ENCODE measurements at places on chromosomes 3 and 15.

GRCh38 chr3:157498371-157498770 is 4.8 kb downstream of the VEPH1 start:
- DNase-seq: no peak

DNA sequence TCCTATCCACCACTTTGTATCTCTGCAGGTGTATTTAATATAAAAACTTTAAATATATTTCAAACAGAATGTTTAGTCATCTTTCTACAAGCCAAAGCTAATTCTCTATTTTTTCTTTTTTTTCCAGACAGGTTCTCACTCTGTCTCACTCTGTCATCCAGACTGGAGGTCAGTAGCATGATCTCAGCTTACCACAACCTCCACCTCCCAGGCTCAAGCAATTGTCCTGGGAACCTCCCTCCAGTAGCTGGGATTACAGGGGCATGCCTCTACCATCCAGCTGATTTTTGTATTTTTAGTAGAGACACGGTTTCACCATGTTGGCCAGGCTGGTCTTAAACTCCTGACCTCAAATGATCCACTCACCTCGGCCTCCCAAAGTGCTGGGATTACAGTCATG is 202.6 kb downstream of the VGLL3 start:
- DNase-seq: no peak

DNA sequence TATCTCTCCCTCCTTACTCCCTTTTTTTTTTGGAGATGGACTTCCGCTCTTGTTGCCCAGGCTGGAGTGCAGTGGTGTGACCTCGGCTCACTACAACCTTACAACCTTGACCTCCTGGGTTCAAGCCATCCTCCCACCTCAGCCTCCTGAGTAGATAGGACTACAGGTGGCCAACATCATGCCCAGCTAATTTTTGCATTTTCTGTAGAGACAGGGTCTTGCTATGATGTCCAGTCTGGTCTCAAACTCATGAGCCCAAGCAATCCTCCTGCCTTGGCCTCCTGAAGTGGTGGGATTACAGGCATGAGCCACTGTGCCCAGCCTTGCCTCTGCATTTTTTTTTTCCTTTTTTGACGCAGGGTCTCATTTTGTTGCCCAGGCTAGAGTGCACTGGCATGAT is 17.1 kb downstream of the STAG1 start:
- no peak for DNase-seq

- no peak for DNase-seq
These were observed 1.5 kb upstream of the NMNAT3 start for GRCh38 chr3:139679220-139679775.

DNA sequence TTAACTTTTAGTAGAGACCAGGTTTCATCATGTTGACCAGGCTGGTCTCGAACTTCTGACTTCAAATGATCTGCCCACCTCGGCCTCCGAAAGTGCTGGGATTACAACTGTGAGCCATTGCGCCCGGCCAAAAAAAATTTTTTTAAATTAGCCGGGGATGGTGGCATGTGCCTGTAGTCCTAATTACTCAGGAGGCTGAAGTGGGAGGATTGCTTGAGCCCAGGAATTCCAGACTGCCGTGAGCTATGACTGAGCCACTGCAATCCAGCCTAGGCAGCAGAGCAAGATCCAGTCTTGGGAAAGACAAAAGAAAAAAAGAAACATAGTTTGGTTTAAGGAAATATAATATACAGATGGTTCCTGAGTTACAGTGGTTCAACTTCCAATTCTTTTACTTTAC is 44.9 kb upstream of the EIF3J start:
- no peak for DNase-seq

GRCh38 chr3:2099779-2100191 is 1.1 kb downstream of the CNTN4 start:
- no peak for DNase-seq

DNA sequence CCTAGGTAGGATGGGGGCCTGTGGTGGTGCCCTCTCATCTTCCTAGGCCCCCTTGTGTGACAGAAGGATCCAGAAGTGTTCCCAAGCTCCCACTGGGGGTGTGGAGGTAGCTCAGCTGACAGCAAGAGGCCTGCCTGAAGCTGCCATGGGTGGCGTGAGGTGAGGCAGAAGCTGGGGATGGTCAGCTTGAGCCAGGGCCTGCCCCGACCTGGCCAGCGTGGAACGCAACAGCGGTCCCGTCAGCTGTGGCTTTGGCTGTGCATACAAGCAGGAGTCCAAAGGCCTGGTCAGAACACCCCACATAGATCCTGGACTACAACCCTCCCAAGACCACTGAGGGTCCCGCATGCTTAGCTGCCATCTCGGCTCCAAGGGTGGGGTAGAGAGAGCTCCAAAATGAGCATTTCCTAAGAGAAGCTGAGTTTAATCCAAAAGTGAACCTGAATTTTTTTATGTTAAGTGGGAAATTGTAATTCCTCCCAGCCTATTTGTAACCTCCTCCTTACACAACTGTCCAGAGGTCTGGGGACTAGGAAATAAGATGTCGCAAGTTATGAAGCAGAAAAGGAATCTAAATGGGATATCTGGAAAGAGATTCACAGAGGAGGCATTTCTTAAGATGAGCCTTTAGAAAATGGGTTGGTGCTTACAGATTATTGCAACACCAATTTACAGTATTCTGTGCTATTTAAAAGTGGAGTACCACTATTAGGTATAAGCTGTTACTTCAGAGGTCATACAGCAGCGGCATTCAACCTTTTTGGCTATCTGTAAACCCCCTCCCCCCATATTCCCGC is 9.9 kb upstream of the PLA2G4D start:
- DNase-seq: no peak

DNA sequence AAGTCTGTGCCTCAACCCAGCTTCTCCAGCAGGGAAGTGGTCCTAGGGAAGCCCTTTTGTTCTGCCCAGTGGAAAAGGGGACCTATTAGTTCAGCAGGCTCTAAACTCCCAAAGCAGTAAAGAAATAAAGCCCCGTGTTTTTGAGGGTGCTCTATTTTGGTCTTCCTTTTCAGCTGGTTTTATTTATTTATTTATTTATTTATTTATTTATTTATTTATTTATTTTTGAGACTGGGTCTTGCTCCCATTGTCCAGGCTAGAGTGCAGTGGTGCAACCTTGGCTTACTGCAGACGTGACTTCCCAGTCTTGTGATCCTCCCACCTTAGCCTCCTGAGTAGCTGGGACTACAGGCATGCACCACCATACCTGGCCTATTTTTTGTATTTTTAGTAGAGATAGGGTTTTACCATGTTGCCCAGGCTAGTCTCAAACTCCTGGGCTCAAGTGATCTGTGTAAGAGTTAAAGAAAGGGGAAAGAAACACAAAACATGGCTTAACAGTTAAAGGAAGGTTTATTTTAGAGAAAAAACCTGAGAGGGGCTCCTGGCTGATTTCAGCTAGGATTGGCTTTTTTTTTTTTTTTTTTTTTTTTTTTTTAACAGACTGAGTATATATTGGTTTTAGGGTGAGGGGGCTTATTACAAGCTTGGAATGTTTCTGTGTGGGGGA is 154.6 kb downstream of the CLSTN2 start:
- DNase-seq: no peak

DNA sequence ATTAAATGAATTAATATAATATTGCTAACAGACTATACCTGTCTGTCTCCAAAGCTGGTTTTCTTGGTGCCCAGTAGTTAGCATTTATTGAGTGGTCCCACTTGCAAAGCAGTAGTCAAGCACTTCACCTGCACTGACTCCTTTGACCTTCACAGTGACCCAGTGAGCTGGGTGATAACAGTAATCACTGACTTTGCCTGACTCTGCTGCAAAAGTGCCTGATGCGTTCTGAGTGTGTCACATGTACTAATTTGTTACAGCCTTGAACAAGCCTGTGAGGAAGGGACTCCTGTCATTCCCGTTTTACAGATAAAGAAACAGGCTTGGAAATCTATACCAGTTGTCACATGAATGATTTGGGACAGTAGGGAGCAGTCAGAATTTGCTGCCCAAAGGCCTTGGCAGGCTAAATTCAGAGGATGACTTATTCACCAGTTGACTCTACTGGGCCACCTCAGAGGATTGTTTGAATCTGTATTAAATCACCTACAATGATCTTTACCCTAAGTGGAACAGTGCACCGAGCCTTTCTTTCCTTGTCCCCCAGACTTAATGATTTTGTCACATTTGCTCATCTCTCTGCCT is 116.6 kb upstream of the PLXNA1 start:
- DNase-seq: no peak

DNA sequence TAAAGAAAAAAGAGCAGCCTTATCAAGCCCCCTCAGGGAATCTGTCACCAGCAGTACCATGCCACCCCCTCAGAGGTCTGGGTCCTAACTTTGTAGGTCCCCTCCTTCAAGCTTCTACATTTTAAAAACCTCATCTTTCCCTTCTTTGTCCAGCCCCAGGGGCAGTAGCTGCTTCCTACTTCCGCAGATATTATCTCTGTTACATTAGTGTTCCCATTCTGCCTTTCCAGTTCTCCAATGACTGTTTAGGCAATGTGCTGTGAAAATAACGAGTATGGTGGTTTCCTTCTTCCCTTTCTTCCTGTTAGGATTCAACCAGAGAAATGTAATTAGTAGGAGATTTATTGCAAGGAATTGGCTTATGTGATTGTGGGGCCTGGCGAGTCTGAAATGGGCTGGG is 126.1 kb upstream of the TNIK start:
- no peak for DNase-seq

- no peak for DNase-seq
These were observed 50.5 kb downstream of the CD86 start for GRCh38 chr3:122105626-122106025.

GRCh38 chr15:63030101-63030551 is 12.4 kb upstream of the TPM1 start:
- no peak for DNase-seq
